ENCODE measurements at places on chromosomes 1 and 21. TPM values are rescaled to one million over a fixed set of nuclear protein-coding genes. Genes with fewer than 3 reads are reported as not detected.

The SPRR2E gene
- not detected for total RNA-seq

The KCNJ15 gene
- not detected for total RNA-seq

The GPR37L1 gene
- not detected for total RNA-seq

The ZBED6 gene
- 17.7 TPM for total RNA-seq

The GPR25 gene
- 0.34 TPM for total RNA-seq

The SPOCD1 gene
- not detected for total RNA-seq

The GJA5 gene
- total RNA-seq = not detected

The SLAMF9 gene
- total RNA-seq = not detected

The TEX38 gene
- not detected for total RNA-seq

The KIF26B gene
- total RNA-seq = 0.16 TPM

The CFAP298 gene
- 39.5 TPM for total RNA-seq

The TSPEAR gene
- total RNA-seq = not detected

The OVAAL gene
- total RNA-seq = not detected

The DCST1 gene
- not detected for total RNA-seq

DNA sequence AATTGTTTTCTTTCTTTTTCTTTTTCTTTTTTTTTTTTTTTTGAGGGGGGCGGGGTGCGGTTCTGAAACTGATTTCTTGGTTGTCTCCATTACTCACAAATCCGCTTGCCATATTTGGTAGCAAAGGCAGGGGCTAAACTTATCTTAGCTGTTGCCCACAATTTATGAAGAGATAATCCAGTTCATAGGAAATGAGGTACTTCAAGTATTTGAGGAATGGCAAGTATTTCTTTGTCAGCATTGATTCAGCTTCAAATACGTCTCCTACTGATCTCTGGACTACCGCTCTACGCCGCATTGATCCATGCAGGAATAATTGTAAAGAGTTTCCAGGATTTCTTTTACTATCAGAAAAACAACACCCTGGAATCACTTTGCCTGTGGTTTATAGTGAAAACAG is 289.2 kb upstream of the DPYD start:
- no peak for DNase-seq

GRCh38 chr1:14027099-14027498 is 327.1 kb downstream of the PRDM2 start:
- no peak for DNase-seq

GRCh38 chr1:191634801-191635508 is 523.3 kb upstream of the RGS18 start:
- no peak for DNase-seq

GRCh38 chr1:174160109-174160473 is 771 bp downstream of the RABGAP1L start:
- peak; percentile 62 for DNase-seq

GRCh38 chr1:221711656-221712055 is 30.2 kb downstream of the DUSP10 start:
- DNase-seq = no peak

DNA sequence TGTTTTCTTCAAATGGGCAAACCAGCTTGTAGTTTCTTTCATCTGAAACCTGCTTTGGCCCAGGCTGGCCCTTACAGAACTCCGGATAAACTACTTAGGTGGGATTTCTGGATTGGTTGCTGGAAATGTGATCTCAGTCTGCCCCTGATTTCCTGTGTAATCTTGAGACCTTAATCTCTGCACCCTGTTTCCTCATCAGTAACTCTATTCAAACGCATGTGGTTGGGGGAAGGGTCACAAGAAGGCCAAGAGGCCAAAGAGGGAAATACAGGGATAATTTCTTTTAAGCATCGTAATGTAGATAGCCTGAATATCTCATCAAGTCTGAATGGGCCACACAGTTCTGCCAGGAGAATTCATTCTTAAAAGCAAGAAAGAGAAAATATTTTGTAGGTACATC is 483.6 kb downstream of the LTN1 start:
- DNase-seq = no peak

DNA sequence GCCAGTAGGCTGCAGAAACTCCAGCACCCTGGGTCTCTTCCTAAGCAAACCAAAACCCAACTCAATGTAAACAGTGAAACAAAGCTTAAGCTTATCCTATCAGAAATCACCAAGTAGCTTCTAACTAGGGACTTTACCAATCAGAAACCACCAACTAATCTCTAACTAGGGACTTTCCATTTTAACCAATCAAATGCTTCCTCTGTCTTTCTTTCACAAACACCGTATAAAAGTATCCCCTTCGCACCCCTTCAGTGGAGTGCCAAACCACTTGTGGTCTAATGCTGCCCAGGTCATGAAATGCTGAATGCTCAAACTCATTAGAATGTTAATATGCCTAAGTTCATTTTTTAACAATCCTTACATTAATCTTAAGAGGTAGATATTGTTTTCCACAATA is 250.5 kb upstream of the DUSP10 start:
- peak; percentile 17 for DNase-seq

- peak; percentile 72 for DNase-seq
Observed at GRCh38 chr1:77847621-77848080, 40.8 kb upstream of the NEXN start.

GRCh38 chr1:221334062-221334461 is 407.8 kb downstream of the DUSP10 start:
- no peak for DNase-seq

- no peak for DNase-seq
Observed at GRCh38 chr1:11598461-11598860, 55.8 kb downstream of the FBXO2 start.

GRCh38 chr1:22959545-22960360 is 12.9 kb downstream of the LACTBL1 start:
- DNase-seq = no peak

DNA sequence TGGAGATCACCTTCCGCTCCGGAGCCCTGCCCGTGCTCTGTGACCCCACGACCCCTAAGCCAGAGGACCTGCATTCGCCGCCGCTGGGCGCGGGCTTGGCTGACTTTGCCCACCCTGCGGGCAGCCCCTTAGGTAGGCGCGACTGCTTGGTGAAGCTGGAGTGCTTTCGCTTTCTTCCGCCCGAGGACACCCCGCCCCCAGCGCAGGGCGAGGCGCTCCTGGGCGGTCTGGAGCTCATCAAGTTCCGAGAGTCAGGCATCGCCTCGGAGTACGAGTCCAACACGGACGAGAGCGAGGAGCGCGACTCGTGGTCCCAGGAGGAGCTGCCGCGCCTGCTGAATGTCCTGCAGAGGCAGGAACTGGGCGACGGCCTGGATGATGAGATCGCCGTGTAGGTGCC is 9.6 kb downstream of the SPATA46 start:
- no peak for DNase-seq

DNA sequence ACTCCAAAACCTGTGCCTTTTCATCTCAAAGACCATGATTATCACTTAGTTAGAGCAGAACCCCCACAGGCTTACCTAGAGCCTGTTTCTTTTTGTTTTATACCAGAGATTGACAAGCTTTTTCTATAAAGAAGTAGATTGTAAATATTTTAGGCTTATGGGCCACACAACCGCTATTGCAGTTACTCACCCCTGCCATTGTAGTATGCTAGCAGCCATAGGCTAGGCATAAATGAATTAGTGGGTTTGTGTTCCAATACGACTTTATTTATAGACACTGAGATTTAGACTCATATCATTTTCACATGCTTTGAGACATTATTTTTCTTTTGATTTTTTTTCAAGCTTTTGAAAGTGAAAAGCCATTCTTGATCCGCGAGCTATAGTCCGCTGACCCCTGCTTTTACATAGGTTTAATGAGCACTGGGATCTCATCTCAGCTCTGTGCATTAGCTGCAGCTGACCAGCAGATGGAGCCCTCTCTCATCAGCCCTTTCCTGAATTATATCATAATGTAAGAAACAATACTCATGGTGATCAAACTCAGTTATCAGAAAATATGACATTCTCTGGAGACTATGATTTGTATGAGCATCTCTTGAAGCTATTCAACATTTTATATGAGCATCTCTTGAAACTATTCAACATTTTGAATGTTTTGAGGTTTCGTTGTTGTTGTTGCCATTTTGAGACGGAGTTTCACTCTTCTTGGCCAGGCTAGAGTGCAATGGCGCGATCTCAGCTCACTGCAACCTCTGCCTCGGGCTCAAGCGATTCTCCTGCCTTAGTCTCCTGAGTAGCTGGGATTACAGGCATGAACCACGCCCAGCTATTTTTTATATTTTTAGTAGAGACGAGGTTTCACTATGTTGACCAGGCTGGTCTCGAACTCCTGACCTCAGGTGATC is 111.9 kb upstream of the L1TD1 start:
- DNase-seq = peak; percentile 55

- DNase-seq = no peak
Observed at GRCh38 chr21:41196993-41197392, 29.0 kb downstream of the BACE2 start.

- DNase-seq = peak; percentile 13
Observed at GRCh38 chr1:55155522-55155921, 59.6 kb downstream of the USP24 start.

- peak; percentile 56 for DNase-seq
Observed at GRCh38 chr21:32929633-32930038, 96.1 kb upstream of the OLIG2 start.

DNA sequence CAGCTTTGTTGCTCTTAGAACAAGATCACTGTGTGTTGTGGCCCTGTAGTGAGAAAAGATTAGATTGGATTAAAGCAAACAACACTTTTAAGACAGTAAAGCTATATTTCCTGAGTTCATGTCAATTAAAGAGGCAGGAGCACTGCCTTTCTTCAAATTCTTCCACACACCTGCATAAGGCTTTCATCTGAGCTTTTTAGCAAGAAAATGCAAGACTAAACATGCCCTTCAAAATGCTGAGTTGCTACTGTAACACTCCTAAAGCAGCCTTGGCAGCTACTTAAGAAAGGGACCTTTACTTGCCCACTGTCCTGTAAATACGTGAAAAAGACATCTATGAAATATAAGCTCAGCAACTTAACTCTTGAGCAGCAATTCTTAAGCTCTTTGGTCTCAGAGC is 11.8 kb downstream of the DPH5 start:
- no peak for DNase-seq

DNA sequence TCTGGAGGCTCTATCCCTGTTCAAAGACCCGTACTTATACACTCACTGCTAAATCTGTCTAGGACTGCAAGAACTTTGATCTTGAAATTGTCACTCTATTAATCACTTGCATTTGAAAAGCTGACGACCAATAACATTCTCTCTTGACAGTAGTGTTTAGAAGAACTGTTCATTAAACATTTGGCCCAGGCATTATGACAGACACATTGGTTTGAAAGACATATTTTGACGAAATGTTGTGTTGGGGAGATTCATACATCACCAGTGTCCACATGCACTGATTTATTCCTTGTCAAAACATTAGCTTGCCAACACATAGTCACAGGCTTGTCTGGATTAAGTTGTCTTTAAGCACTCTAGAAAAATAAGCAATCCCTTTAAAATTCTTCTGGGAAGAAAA is 951.3 kb downstream of the ADGRL2 start:
- DNase-seq = no peak

GRCh38 chr1:53046930-53047329 is 15.1 kb upstream of the PODN start:
- no peak for DNase-seq

DNA sequence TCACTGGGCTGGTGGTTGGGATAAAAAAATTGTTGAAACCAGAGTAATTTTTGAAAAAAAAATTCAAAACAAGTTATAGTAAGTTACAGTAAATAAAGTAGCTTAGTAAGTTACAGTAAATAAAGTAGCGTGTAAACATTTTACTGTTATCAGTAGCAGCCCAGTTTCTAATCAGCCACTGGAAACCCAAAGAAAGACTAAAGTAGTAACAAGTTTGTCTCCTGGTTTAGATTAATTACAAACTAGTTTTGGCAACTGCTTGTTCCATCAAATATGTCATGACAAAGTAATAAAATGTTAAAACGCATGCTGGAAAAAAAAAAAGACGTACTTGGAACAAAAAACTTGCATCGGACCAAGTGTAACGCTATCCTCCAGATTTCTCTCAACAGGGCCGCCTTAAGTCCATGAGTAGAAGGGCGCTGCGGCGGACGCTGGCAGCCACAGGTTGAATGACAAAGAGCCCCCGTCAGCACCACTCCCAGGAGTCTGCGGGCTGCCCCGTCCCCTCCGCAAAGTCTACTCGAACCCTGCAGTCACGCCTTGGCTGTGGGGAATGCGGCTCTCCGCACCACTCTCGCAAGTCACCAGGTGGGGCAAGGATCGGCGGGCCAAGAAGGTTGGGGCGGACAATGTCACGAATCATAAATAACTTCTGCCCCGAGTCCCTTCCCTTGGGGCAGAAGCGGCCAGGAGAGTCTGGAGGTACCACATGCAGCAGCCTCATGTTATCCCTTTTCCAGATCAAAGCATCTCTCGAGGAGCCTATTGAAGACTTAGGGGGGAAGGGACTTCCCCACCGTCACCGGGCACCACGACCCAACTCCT is 837 bp downstream of the SLC16A1 start:
- DNase-seq = peak; percentile 84

Data from activated CD8-positive, alpha-beta T cell treated with anti-CD3 and anti-CD28 coated beads for 36 hours (primary cell).